ENCODE measurements at places on chromosomes 16 and 17.

- DNase-seq: no peak
Observed at GRCh38 chr16:85301231-85301630, 189.0 kb upstream of the CIBAR2 start.

DNA sequence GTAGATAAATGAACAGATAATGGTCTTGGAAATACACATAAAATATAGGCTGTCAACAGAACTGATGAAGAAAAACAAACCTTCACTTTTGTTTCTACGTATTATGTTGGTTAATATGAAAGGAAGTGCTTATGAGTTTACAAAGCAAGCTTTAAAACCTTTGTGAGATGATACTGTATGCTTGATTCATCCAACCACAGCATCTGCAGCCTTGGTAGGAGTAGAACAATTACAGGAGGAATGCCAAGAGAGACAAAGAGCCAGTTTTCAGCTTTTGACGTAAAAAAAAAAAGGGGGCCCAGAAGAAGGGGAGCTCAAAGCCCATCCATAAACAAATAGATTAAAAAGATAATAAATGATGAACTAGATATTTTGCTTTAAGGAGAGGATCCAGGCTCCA is 13.3 kb downstream of the FAM20A start:
- no peak for DNase-seq

GRCh38 chr17:6327007-6327406 is 107.9 kb downstream of the AIPL1 start:
- no peak for DNase-seq

DNA sequence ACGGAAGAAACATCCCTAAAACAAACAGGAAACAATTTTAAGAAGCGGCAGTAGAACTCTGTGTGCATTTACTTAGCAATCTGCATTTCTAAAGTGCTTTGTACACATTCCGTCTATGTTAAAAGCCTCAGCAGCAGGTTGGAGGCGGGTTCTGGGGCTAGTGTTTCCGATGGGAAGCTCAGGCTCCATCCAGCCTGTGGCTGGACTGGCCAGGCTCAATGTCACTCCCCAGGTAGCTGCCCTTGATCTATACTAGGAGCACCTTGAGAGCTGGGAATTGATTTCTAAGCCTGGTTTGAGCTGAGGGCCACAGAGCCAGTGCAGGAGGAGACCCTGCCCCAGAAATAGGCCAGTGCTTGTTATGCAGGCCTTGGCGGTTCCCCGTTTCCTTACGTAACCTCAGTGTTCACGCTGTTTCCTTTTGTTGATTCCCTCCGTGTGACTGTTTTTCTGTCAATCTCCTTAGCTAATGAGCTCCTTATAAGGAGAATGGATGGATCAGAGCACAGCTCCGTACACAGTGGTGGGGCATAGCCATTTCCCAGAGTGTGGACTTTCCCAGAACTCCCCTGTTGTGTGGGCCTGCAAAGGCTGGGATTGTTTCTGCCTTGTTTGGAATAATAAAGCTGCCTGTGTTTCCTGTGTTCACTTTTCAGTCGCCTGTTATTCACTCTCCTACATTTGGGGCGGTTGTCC is 21.4 kb downstream of the ADORA2B start:
- DNase-seq: peak; percentile 37

GRCh38 chr16:23286131-23286532 is 16.0 kb upstream of the SCNN1B start:
- no peak for DNase-seq

DNA sequence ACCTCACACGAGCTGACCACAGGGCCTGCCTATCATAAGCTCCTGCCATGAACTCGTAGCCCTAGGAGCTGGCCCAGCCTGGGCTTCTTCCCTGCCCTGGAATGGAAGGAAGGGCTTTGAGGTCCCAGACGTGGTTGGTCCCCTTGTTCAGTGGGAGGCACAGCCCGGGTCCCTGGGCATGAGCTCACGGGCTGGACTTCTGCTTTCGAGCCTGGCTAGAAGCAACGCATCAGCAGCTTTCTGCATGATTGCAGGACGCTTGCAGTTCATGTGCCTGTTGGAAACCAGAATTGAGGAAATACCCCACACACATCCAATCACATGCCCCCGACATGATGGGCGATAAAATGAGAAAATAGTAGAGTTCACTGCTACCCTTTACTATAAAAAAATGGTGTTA is 293.3 kb downstream of the MAF start:
- peak; percentile 52 for DNase-seq

GRCh38 chr16:31458073-31458843 is 1.0 kb upstream of the ARMC5 start:
- no peak for DNase-seq

- no peak for DNase-seq
Observed at GRCh38 chr16:57279780-57280638, 4.5 kb downstream of the PLLP start.

- DNase-seq: no peak
Observed at GRCh38 chr17:2784864-2785263, 11.4 kb upstream of the RAP1GAP2 start.

GRCh38 chr16:87801679-87802259 is 36.0 kb upstream of the KLHDC4 start:
- no peak for DNase-seq

DNA sequence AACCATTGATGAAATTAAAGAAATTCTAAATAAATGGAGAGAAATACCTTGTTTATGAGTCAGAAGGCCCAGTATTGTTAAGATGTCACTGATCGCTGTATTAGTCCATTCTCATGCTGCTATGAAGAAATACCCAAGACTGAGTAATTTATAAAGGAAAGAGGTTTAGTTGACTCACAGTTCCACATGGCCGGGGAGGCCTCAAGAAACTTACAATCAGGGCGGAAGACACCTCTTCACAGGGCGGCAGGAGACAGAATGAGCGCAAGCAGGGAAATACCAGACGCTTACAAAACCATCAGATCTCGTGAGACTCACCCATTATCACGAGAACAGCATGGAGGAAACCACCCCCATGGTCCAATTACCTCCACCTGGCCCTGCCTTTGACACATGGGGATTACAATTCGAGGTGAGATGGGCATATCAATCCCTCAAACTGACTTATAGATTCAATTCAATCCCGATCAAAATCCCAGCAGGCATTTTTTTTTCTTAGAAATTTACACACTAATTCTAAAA is 157.2 kb downstream of the ENGASE start:
- DNase-seq: no peak

DNA sequence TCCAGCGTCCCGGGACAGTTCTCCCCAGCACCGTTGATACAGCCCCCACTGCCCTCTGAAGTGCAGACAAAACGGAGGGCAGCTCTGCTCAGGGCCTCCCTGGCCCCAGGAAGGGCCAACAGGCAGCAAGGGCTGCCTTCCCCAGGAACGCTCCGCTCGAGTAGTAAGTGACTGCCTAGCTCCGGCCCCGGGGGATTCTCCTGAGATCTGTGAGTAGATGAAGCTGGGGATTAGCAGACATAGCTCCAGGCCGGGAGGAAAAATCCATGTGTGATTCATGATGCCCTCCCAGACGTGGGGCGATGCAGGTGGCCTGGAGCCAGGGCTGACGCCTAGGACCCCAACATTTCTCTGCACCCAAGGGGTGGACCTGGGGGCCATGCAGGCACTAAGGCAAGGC is 85.3 kb downstream of the ENGASE start:
- DNase-seq: no peak

- DNase-seq: no peak
Observed at GRCh38 chr17:2057175-2057759, 2.4 kb downstream of the HIC1 start.

DNA sequence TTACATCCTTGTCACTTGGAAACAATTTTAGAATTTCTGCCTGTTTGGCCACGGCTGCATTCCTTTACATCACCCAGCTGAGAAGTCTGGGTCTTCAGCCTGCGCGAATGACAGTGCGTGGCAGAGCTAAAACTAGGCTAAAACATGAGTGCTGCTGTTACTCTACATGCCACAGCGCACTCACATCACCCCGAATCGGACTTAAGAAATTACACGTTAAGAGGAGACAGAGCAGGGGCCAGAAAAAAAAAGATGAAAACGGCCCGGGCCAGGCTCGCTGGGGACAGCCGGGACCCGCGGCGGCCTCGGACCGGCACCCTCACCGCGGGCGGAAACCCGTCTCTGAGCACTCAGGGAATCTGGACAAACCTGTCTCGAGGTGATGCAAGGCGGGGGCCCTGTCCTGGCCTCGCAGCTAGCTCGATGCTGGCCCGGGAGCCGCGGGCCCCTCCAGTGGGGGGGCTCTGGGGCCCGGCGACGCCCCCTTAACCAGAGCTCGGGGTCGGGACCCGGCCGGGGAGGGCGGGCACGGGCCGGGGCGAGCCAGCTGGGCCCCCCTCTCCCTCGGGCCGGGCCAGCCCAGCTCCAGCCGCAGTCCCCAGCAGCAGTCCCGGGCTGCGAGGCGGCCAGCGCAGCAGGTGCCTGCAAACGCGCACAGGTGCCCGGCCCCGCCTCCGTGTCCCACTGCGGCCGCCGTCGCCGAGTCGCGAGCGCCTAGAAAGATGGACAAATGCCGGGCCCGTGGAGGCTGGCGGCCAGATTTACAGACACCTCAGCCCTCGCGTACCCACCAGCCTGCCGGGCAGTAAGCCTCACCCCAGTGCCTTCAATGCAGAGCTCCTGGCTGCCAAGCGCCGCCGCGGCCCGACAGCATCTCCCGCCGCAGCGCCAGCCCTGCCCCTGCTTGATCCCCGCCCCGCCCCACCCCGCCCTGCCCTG is at the start of gene AKTIP:
Gene AKTIP (minus strand): TSS at position 879 of the 939 bp plus-strand sequence. CDS start 2,950 bp downstream, outside the sequence.
- DNase-seq: peak; percentile 16

GRCh38 chr17:50189550-50190292 is 11.7 kb downstream of the COL1A1 start:
- DNase-seq: no peak

- no peak for DNase-seq
Observed at GRCh38 chr17:15926039-15926740, 18.7 kb upstream of the ADORA2B start.

DNA sequence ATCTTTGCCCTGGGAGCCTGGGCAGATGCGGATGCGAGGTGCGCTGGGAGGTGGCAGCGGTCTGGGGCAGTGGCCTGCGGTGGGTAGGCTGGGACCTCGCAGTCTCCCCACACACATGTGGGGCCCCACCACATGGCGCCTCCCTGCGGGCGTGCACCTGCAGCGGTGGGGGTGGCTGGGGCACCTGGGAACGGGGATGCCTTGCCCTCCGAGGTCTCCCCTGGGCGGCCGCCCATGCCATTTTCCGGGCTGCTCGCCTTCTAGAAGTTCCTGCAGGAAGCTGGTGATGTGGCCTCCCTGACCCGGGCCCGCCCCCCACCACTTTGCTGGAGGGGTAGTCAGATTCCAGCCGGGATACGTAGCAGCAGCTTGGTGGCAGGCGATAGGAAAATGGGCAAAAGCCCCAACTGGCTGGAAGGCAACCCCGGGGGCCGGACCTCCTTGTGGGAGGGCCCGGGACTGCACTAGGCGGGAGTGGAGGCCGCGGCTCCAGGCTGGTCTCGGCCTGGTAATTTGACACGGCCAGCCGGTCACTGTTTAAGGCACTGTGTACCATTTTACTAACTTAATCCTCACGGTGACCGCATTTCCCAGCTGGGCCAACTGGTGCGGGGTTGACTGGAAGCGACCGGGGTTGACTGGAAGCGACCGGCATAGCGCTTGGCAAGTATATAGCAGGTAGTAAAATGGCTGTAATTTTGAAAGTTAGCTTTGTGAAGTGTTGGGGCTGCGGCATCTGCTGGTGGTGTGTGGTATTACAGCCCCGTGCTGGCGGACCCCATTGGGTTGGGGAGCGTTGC is 38.5 kb downstream of the IGF2BP1 start:
- no peak for DNase-seq

Data from midbrain (tissue), 1 donor.